ENCODE measurements at places on chromosomes 11 and 22.

- DNase-seq, result no peak
Observed at GRCh38 chr22:40504285-40505249, 132.0 kb downstream of the MRTFA start.

DNA sequence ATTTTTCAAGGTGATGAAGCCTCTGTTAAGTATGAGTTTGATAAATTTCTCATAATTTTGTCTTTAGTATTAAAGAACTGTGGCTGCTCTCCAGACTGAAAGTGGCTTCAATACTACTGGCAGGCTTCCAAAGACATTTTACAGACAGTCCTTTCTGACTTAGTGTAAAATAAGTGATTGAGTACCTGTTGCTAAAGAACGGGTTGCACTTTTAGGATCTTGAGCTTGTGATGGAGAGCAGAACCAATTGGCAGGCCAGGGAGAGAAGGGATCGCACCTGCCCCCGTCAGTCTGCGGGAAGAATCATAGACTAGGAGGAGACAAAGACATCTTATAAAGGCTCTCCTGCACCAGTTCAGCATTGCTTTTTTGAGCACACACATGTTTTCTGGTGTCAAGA is 4.4 kb downstream of the NCAM1 start:
- no peak for DNase-seq

- DNase-seq, result no peak
Observed at GRCh38 chr11:115535781-115536180, 31.6 kb upstream of the CADM1 start.

DNA sequence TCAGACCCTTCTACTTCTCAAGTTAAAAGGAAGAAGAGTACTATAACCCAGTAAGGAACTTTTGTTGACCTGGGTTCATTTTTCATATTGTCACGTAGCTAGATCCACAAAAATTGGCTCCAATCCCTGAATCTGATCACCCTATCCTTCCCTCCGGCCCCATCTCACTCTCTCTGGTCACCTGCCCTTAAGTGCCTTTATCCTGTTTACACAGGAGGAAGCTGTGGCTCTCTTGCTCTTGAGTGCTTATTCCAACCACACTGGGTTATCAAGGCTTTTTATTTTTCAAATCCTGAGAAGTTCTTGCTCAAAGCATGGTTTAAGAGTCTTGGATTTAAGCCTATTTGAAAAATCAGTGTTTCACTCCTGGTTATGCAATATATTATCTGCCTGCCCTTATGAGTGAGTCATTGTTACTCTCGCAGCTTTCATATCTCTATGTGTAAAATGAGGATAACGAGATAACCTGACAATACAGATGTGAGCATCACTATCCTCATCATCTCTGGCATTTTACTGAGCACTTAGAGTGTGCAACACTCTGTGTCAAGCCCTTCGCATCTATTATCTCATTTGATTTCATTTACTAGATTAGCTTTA is 293.9 kb downstream of the GUCY1A2 start:
- no peak for DNase-seq

GRCh38 chr11:67656278-67656922 is 5.9 kb upstream of the ACY3 start:
- DNase-seq, result no peak

DNA sequence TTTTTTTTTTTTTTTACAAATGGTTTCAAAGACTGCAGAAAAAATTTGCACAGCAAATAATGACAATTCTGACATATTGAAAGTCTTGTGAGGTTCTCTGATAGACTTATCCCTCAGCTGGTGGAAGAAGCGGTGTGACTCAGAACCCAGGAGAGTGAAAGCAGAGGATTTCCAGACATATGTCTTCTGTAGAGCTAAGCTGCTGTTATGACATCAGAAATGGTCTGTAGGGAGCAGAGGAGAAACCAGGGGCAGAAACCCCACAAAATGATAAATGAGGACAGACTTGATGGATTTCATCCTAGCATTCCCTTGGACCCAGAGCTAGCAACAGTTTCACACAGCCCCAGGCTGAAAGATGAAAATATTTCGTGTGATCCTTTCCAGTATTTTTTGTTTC is 582.6 kb downstream of the METTL15 start:
- no peak for DNase-seq

DNA sequence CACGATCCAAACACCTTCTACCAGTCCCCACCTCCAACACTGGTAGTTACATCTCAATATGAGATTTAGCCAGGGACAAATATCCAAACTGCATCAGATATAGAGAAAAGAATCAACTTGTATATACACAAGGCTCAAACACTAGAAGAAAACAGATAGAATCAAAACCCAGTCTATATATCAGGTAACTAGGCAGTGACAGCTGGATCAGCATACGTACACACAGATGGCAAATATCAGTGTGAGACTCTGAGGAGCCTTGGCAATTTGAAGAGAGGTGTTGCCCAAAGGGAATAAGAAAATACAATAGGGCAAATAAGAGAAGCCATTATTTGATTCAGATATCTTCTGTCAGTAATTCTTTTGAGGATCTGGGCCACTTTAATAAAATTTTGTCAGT is 951.3 kb upstream of the CHORDC1 start:
- no peak for DNase-seq

DNA sequence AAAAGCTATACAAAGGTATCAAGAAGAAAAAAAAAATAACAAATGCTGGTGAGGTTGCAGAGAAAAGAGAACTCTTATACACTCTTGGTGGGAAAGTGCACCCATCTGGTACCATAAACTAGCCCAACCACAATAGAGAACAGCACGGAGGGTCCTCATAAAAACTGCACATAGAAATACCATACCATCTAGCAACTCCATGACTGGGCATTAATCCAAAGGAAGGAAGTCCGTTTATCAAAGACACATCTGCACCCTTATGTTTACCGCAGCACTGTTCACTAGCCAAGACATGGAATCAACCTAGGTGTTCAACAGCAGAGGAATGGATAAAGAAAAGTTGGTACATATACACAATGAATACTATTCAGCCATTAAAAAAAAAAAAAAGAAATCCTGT is 10.8 kb upstream of the CLDN5 start:
- no peak for DNase-seq

- DNase-seq, result no peak
Observed at GRCh38 chr11:20669820-20670684, 666 bp downstream of the NELL1 start.

DNA sequence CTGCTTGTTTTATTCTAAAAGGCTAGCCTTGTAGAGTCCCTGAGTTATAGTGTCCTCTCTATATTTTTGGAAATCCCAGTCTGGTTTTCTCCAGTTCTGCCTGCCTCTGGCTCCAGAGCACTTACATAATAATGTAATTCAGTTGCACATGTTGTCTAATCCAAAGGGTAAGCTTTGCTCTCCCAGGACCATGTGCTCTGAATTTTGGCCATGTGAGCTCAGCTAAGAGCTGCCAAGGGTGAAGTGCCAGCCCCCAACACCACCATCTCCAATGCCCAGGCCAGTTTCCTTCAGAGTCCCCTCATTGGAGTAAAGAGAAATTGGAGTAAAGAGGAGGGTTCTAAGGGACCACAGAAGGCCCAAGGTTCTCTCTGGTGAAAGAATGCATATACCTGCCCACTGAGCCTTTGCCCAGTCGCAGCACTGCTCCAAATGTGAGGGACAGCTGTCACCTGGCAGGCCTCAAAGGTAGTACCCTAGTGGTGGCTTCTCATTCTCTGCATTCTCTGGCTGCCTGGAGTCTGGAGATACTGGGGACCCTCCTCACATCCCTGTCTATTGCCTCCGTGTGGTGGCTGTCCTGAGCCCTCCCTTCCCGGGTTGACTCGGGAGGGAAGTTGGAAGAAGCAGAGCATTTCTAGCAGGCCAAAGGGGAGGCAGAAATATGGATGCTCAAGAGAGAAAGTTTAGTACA is 4.9 kb downstream of the CRY2 start:
- no peak for DNase-seq

DNA sequence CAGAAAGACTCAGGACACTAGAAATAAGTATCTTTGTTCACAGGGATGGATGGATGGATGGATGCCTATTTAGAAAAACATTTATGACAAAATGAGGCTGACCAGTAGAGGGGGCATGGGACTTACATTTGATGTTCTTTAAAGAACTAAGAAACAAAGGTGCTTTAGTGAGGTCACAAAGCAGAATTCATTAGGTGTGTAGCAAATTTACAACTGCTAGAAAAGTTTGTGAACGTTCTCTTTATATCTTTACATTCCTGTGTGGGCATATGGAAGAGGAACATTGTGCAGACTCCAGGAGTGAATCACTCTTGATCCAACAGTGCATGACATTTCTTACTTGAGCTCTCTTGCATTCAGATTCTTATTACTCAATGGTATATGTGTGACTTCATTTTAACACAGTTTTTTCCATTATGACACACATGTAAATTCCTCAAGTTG is 15.8 kb upstream of the SIK2 start:
- DNase-seq, result peak; percentile 77

DNA sequence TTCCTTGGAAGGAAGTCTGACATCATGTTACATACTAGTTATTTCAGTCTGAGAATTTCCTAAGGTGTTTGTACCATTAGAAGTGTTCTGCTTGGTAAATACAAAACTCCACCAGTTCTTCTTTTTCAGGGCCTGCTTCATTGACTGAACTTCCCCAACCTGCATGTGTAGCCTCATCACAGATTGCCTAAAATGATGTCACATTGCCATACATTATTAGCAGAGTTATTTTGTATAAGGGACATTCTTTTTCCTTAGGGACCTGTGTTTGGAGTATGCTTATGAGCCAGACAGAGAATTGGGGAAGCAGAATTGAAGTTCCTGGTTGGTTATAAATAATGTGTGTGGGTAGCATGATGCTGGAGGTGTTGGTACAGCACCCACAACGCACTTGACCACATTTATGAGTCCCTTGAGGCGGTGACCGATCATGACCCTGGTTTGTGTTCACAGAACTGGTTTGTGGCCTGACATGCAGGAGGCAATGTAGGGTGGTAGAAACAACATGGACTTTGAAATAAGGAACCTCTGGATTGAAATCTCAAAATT is 16.4 kb upstream of the MMP7 start:
- DNase-seq, result no peak

GRCh38 chr11:75809991-75810390 is 5.0 kb upstream of the UVRAG start:
- no peak for DNase-seq

DNA sequence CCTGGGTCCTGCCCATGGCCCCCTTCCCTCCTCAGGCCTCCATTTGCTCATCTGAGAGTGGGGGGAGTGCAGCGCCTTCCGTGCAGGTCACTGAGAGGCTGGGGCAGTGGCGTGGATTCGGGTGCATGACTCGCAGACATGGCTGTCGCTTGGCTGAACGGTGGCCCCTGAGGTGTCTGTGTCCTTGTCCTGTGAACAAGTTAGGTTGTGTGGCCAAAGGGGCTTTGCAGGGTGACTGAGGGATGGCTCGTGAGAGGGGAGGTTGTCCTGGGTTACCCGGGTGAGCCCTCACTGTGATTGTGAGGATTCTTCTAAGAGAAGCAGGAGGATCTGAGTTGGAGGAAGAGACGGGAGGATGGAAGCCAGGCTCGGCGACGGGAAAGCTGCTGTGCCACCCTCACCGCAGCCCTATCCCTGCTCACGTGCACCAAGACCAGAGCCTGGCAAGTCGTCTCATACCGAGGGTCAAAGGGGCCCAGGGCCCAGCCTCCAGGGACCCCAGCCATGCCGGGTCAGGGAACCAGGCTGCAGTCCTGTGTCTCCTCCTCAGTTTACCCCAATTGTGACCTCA is 79.1 kb downstream of the KCNQ1 start:
- DNase-seq, result no peak

GRCh38 chr11:71977743-71978418 is 20.8 kb upstream of the IL18BP start:
- DNase-seq, result peak; percentile 26

GRCh38 chr11:69051381-69052342 is 2.9 kb downstream of the TPCN2 start:
- no peak for DNase-seq

GRCh38 chr11:107957109-107957588 is 28.9 kb downstream of the RAB39A start:
- peak; percentile 85 for DNase-seq

DNA sequence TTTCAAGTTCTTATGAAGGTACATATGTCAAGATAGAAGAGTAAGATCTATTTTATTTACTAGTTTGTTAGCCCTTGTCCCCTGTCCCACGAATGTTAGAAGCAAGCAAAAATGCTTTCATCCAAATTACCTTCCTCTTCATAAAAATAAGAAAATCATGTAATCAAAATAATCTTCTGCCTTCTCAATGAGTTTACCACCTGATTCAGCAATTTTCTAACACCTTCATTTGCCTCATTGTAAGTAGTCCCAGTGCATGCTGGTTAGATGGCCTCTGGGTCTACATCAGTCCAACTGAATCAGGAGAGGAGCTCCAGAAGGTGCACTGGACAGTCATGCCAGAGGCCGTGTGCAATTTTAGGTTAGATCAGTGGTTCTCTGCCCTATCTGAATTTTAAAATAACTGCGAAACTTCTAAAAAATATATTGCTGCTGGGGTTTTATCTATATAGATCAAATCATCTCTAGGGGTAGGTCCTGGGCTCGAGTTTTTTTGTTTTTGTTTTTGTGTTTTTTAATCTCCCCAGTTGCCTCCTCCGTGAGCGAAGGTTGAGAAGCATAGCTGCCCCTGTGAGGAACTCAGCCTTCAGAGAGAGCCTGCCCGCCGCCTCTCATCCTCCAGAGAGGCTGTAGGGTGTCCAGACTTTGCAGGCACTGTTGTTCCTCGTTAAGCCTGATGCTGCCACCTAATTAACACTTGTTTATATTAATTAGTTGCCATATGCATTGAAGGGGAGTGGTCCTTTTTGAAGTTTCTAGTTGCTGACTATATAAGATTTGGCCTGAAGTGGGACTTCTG is 32.2 kb downstream of the C22orf31 start:
- DNase-seq, result no peak

GRCh38 chr11:59865031-59865430 is 1.3 kb downstream of the TCN1 start:
- DNase-seq, result no peak

DNA sequence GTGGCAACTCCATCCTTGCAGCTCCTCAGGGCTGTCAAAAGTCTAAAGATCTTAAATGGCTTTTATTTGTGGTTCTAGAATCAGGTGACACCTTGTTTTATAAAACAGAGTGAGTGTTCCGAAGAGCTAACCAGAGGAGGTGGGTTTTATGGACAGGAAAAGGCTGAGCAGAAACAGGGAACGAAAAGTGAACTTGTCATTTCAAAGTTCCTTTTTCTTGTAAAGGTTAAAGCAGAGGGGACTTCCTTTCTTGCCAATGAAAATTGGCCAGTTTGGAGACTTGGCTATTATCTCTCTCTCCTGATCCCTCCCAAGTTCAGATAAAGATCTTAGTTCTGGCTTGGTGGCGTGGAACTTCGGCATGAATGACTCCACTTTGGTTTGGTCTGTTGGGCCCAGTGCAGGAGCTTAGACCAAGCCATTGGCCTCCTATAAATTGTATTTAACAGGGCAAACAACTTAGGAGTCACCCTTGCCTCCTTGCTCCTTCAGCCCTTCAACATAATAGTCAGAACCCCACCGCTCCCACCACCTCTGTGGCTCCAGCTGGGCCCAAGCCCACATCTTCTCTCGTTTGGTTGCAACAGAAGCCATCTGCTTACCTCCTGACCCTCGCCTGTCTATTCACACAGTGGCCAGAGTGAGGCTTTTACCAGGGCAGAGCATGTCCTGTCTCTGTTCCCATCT is 102.4 kb upstream of the THY1 start:
- DNase-seq, result no peak

GRCh38 chr11:31779374-31779791 is 31.7 kb downstream of the PAX6 start:
- DNase-seq, result peak; percentile 81

Measured in NCI-H446 (cell line).